ENCODE measurements at places on chromosomes 12 and 14.

- DNase-seq: no peak
Measured at GRCh38 chr14:105767315-105767714, 240.9 kb downstream of the TMEM121 start.

GRCh38 chr14:55800156-55800785 lies 220.3 kb downstream of the KTN1 start:
- DNase-seq: no peak

- DNase-seq: no peak
Measured at GRCh38 chr12:77161944-77162343, 96.6 kb upstream of the E2F7 start.

DNA sequence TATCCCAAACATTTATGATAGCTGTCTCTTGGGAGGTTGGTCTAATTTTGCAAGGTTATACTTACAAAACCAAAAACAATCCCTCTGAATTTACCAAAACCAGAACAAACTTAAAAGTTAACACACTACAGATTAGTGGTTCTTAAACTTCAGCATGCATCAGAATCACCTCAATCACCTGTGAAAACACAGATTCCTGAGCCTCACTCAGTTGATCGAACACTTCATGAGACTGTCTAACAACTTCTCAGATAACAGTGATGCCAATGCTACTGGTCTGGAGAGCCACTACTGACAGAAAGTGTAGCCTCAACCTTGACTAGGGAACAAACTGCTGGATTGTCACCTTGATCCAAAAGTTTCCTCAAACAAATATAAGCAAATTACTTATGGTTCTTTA lies 44.2 kb downstream of the ATP2B1 start:
- DNase-seq: no peak

GRCh38 chr12:11581179-11581755 lies 68.2 kb upstream of the ETV6 start:
- DNase-seq: peak; percentile 70

GRCh38 chr14:69259168-69259526 lies 811 bp upstream of the GALNT16 start:
- no peak for DNase-seq

- no peak for DNase-seq
Measured at GRCh38 chr12:109270494-109270893, 38.6 kb downstream of the FOXN4 start.

- no peak for DNase-seq
Measured at GRCh38 chr12:31773867-31774266, 45.0 kb upstream of the AMN1 start.

GRCh38 chr12:9331218-9331626 lies 123.0 kb upstream of the PZP start:
- peak; percentile 64 for DNase-seq

DNA sequence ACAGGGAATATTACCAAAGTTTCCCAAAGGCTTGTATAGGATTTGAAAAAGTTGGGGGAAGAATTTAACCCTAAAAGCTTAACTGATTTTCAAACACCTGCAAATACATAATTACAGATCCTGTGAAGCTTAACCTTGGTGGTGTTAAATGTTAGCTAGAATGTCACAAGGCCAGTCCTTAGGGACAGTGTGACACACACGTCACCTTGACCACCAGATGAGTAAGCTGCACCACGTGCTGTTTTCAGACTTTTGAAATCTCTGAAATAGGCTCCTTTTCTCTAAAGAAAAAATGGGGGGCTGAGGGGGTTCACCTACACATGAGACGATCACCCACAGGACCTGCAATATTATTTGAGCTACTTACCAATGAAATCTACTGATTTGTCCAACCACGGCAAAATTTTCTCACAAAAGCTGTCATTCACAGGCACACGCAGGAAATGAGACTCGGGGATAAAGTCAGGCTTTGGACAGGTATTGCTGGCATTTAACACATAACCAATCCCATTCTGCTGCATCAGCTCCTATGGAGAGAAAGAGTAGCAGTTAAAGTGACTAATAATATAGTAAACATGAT lies 75.9 kb downstream of the DUSP16 start:
- DNase-seq: no peak

- no peak for DNase-seq
Measured at GRCh38 chr14:33163109-33163508, 224.4 kb downstream of the NPAS3 start.

GRCh38 chr14:101559624-101560533 lies 1.4 kb upstream of the DIO3 start:
- DNase-seq: no peak

DNA sequence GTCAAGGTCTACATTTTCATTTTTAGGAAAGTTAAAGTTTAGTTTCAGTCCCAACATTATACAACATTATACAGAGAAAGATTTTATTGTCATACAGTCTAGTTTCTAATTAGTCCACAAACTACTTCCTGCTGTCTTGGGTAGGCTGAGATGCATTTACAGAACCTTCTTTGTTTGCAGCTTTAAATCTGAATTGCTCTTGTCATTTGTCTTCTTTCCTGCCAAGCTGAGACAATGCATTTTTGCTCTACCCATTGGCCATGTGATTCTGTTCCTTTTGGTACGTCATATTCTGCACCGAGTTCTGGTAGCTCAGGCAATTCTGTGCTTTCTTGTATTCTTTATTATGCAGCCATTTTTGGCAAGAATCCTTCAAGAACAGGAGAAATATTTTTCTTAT lies 228.5 kb downstream of the ATP23 start:
- no peak for DNase-seq

DNA sequence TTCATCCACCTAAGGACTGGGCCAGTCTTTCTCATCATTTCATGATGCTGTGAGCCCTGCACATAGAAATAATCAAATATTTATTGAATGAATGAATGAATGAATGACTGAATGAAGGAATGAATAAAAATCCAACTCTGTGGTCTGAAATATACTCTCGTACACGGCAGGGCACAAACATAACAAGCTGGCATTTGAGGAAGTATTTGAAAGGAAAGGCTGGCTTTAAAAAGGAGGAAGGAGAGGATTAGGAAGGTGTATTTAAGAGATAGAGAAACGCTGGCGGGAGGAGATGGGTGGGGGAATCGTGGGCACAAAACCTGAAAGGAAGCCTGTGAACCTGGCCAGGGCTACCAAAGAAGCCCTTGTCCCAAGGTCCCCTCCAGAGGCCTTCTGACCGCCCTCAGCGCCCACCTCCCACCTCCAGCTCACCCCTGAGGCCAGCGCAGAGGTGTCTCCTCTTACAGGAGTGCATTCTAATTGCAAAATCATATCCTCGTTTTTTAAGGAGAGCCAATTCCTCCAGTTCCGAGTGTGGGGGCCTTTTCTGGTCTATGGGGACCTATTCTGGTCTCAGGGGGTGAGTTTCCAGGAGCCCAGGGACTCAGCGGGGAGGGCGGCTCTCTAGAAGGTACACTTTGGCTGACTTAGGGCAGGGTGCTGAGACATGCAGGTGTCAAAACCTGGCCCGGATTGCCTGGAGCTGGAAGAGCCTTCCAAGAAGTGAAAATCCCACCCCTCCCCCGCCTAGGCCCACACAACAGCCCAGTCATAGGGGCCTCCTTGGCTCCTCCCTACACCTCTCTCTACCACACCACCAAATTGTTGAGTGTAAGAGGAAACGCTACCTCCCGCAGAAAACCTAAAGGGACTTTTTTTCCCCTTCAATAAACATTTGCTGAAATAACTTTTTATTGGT lies 8.7 kb upstream of the JDP2 start:
- no peak for DNase-seq

- no peak for DNase-seq
Measured at GRCh38 chr12:131494216-131494615, 216.7 kb upstream of the SFSWAP start.

GRCh38 chr12:23533265-23533664 lies 416.2 kb downstream of the SOX5 start:
- no peak for DNase-seq

GRCh38 chr14:44944107-44944506 lies 17.6 kb downstream of the KLHL28 start:
- DNase-seq: no peak

DNA sequence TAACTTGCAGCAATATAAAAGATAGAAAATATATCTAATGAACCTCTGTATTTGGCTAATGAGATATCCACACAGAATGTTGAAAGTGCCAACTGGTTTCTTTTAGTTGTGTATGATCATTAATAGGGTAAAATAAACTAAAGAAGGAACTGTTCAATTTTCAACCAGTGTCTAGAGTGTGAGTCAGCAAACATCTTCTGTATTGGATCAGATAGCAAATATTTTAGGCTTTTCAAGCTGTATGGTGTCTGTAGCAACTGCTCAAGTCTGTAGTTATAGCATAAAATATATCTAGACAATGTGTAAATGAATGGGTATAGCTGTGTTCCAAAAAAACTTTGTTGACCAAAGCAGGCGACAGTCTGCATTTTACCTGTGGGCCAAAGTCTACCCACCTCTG lies 23.5 kb upstream of the NOVA1 start:
- no peak for DNase-seq

- DNase-seq: no peak
Measured at GRCh38 chr12:119589097-119589496, 4.5 kb upstream of the TMEM233 start.

DNA sequence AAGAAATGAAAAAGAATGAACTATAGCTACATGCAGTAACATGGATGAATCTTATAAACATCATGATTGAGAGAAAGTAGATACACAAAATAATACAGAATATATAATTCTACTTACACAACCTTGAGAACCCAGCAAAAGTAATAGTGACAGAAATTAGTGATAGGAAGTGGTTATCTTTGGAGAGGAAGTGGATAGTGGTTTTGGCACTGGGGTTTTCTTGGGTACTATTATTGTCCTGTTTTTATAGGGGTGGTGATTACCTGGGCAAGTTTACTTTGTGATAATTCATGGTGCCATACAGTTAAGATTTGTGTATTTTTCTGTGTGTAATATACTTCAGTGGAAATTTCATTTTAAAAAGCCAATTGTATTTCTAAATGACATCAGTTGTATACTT lies 352.7 kb downstream of the AEBP2 start:
- DNase-seq: peak; percentile 4

GRCh38 chr12:117300174-117300573 lies 61.3 kb downstream of the NOS1 start:
- no peak for DNase-seq

DNA sequence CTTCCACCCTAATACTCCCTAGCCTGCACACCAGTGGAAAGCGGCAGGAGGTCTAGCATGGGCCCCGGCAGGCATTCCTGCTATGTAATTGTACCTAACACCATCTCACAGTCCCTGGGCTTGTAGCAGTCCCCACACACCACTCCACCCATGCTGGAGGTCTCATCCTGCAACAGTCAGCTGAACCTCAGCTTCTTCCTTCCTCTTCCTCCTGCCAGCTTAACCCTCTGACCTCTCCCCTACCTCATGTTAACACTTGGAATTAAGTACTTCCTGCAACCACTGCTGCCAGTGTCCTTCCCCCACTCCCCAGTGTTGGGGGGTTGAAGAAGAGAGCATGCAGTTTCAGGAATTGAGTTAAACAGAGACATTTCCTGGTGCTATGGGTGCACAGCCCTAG lies 7.6 kb downstream of the ADCY4 start:
- DNase-seq: no peak

GRCh38 chr14:39175445-39176262 lies 600 bp downstream of the PNN start:
- DNase-seq: peak; percentile 2

DNA sequence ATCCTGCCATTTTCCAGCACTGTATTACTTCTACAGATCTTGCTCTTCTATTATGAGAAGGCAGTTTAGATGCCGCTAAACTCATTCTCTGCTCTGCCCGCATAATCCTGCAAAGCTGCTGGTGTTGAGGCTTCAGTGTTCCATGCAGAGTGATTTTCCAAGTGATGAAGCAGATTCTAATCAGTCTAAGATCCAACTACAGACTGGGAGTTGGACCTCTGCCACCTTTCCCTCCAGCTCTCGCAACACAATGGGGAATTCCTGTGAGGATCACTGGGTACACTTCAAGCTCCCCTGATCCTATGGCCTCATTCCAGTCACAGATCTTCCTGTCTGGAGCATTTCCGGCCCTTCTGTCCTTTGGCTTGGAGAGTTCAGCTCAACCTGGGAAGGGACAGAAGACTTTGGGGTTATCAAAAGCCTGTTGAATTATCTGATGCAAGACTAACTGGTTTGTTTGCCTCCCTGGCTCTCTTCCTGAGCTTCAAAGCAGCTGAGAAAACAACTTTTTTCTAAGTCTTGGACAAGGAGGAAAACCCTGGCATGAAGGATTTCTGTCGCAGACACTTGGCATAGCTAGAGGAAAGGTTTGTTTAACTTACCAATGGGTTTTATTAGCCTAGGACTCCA lies 333.9 kb downstream of the ZFP36L1 start:
- DNase-seq: no peak

DNA sequence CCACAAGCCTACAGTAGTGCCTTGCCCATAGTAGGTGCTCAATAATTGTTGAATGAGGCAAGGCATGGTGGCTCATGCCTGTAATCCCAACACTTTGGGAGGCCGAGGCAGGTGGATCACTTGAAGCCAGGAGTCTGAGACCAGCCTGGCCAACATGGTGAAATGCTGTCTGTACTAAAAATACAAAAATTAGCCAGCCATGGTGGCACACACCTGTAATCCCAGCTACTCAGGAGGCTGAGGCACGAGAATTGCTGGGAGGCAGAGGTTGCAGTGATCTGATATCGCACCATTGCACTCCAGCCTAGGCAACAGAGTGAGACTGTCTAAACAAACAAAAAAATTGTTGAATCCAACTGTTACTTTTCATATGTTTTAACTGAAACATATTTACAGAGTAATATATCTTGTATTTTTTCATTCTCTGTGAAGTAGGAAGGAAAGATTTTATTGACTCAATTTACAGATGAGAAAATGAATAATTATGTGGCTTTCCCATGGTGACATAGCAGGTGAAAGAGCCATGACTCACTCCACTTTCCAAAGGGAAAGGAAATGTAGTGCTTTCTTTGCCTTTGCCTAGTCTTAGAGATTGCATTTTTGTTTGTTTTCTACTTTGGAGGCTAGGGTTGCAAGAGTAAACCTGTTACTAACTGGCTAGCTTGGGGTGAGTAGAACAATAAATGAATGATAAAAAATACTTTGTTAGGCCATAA lies 95.4 kb upstream of the SLC38A4 start:
- no peak for DNase-seq

- no peak for DNase-seq
Measured at GRCh38 chr12:118063576-118064391, 2.8 kb upstream of the WSB2 start.

DNA sequence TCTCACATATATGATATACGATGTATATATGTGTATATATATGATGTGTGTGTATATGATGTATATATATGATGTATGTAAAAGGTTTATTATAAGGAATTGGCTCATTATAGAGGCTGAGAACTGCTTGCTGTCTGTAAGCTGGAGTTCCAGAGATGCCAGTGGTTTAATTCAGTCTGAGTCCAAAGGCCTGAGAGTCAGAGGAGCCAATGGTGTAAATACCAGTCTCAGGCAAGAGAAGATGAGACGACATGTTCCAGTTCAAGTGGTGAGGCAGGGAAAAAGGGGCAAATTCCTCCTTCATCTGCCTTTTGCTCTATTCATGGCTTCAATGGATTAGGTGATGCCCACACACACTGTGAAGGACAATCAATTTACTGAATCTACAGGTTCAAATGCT lies 17.1 kb upstream of the STYK1 start:
- no peak for DNase-seq

- DNase-seq: no peak
Measured at GRCh38 chr12:107903341-107904061, 129.0 kb downstream of the ASCL4 start.

GRCh38 chr12:11838403-11838802 lies 188.9 kb downstream of the ETV6 start:
- DNase-seq: no peak

GRCh38 chr14:96215452-96216244 lies 11.0 kb downstream of the BDKRB2 start:
- no peak for DNase-seq

- no peak for DNase-seq
Measured at GRCh38 chr14:29320286-29320685, 553.7 kb downstream of the FOXG1 start.

- DNase-seq: no peak
Measured at GRCh38 chr14:55889124-55889523, 229.1 kb upstream of the PELI2 start.

All from CD4-positive, alpha-beta T cell treated with Interleukin-6 at 100 ng/mL for 8 hours (primary cell).